Stimulated activated CD4-positive, alpha-beta T cell treated with anti-CD3 and anti-CD28 coated beads, Interleukin-1b, Interleukin-23, amount 100 ng/mL, for 48 hours (primary cell): ENCODE measurements at places on chromosomes 6 and 20.

- no peak for DNase-seq
These were observed 81.5 kb downstream of the RREB1 start for GRCh38 chr6:7189101-7189758.

DNA sequence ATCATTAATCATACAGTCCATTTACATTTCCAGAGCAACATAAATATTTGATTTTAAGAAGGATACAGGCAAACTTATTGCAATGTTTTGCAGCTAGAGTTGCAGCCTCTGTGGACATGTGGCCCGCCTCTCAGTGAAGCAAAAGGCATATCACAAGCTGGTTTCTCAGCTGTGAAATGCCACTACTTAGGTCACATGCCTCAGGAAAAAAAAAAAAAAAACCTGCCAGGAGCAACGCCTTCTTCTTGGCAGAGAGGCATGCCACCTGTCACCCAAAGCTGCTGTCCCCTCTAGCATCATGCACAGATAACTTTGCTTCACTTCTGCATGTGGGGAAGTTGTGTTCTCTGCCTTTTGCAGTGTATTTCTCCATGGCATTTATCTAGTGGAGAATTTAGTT is 18.5 kb downstream of the GRM1 start:
- no peak for DNase-seq

DNA sequence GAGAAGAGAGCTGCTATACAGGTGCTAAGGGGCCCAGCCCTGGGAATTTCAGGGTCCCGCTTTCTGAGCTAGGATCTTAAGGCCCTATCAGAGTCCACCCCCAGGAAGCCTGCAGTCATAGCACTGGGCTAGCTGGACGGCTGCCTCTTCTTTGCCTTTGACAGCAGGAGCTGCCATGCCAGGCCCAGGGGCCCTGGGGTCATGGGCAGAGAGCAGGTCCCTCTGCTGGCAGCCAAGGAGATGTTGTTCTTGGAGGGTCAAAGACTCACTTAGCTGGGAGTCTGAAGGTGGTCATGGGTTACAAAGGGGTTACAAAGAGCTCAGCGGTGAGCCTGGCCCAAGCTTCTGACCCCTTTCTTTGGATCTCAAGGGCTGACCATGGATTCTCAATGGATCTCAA is 52.7 kb downstream of the RPP21 start:
- DNase-seq = no peak

- no peak for DNase-seq
These were observed 616 bp downstream of the CHMP4B start for GRCh38 chr20:33811776-33812151.

- no peak for DNase-seq
These were observed 11.1 kb upstream of the ADIG start for GRCh38 chr20:38569747-38570525.

DNA sequence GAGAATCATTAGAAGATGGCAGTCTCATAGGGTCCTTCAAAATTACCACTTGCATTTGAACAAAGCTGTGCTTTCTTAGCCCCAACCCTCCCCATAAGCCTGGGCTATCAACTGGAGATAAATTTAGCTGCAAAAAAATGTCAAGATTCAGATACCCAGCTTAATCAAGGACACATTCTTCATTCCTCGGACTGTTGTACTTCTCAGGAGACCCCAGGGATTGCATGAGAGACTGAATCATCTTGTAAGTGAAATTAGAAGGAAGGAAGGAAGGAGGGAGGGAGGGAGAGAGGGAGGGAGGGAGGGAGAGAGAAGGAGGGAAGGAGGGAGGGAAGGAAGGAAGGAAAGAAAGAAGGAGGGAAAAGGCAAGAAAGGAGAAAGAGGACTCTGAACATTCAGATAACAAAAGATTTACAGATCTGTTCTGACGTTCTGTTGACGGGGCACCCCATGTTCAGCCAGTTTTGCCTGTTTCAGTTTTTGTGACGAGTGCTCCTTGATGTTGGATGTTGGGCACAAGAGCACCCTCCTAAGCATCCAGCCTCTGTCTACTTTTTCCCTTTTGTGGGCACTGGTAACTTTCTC is 498.7 kb downstream of the PREX1 start:
- no peak for DNase-seq

DNA sequence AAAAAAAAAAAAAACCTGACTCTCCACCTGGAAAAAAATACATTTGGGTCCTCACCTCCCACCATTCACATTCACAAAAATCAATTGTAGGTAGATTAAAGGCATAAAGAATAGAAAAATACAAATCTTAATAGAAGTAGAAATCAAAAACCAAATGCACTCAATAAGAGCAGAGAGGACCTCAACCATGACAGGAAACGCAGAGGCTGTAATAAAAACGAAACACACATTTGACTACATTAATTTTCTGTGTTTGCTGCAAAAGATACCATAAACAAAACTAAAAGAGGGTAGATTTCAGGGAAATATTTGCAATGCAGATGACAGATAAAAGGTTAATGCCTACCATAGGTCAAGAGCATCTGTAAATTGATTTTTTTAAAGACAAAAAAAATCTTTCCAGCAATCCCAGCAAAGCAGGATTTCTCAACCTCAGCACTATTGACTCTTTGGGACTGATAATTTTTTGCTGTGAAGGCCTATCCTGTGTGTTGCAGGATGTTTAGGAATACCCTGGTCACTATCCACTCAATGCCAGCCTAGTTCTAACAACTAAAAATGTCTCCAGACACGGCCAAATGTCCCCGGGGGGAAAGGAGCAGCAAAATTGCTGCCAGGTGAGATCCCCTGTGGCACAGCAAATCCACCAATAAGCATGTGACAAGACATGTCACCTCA is 9.1 kb downstream of the ETV7 start:
- DNase-seq = no peak

GRCh38 chr20:976033-976432 is 26.1 kb downstream of the RSPO4 start:
- DNase-seq = no peak

DNA sequence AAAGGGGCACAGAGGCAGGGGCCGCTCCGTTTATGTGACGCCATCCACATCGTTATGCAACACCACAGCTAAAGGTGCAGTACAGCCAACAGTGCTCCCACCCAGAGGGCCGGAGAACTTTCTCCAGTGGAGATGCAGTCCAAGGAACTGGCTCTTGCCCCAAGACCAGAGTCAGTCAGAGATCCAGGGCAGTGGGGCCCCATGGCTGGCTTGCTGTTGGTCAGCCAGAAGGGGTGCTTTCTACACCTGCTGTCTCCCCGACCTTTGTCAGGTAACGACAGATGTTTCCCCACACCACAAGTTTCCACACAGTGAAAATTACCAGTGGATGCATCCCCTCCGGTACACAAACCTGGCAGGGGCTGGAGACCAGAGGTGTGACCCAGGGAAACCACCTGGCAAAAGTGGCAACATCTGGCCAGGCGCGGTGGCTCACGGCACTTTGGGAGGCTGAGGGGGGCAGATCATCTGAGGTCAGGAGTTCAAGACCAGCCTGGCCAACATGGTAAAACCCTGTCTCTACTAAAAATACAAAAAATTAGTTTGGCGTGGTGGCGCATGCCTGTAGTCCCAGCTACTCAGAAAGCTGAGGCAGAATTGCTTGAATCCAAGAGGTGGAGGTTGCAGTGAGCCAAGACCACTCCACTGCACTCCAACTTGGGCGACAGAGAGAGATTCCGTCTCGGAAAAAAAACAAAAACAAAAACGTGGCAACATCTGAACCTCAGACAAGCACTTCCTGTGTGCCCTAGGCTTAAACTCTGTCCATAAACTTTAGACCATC is 34.9 kb downstream of the UBE2V1 start:
- no peak for DNase-seq

GRCh38 chr20:58847463-58847862 is 3.2 kb downstream of the GNAS-AS1 start:
- no peak for DNase-seq

DNA sequence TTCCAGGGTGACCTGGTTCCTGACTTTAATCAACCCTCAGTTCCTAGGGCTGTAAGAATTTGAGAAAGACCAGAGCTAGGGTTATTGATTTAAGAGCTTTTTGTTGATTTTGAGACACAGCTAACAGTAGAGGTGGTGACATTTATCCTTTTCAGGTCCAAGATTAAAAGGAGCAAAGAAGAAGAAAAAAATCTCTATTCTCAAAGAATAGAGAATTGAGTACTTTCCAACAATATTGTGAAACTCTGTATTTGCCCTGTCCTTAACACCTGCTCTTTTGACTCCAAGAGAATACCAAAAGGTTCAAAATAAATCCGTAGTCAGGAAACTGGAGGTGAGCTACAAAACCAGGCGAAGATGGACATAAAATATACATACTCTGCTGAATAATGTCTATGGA is 7.3 kb downstream of the PAQR8 start:
- DNase-seq = no peak

- no peak for DNase-seq
These were observed 40.2 kb downstream of the MRPL14 start for GRCh38 chr6:44086931-44087574.

DNA sequence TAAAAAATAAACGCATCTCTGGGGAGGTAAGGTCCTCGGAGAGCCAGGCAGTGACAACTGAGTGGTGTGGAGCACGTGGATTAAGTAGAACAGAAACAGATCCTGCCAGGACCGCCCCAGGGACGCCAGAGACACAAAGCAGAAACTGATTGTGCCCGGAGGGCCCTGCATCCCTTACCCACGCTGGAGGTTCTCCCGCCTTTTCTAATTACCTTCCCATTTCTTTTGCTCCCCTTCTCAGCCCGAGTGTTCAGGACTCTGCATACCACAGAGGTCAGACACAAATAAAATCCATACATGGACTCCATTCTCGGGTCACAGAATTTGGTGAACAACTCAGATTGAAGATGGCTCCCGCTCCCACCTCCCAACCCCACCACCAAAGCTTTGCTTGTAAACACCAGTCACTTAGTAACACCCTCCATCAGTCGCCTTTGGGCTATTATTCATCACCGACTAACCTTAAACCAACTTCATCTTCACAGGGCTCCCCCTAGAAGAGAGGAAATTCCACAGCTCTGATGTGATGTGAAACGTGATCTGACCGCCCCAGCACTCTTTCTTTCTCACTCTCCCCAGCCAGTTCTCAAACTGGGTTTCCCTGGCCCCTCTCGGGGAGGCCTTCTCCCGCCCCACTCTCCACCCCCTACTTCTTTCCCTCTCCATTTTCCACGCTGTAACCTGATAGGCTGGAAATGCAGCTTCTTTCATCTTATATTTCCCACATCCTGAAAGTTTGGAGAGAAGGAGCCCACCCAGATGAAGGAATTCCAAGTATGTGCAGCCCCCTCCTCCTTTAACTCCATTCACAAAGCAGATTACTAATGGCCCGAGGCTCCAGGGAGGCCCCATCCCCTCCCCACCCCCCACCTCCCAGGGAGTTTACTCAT is 32.5 kb upstream of the PIM1 start:
- peak; percentile 66 for DNase-seq

DNA sequence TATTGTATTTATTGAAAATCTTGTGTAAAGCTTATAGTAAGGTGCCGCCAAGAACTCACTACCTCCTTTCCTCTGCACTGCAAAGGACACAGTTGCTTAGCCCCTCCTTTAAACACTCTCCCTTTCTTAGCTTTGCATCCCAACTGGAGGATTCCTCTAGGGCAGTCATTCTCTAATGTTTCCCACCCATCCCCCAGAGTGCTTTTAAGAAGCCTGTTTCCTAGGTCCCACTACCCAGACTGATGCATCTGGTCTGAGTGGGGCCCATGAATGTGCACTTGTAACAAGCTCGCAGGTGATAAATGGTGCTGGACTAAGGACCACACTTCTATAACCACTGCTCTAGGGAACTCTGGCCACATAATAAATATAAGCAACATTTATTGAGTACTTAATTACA is 55.2 kb downstream of the B4GALT5 start:
- DNase-seq = no peak

DNA sequence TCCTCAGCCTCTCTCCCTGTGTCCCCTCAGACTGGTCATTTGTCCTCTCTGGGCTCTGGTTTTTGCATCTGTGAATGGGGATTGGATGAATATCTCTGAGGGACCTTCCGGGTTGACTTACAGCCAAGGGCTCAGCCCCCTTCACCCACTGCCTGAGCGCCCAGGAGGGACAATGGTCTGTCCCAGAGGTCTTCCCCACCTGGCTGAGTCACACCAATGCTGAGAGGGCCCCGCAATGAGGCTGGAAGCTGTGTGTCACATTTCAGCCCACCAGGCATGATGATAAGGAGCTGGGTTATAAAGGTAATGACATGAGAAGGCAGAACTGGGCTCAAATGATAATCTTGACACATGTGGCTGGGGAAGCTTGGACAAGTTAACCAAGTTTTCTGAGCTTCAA is 70.5 kb downstream of the TOX2 start:
- no peak for DNase-seq

- no peak for DNase-seq
These were observed 52.4 kb downstream of the DSTN start for GRCh38 chr20:17622086-17622850.

DNA sequence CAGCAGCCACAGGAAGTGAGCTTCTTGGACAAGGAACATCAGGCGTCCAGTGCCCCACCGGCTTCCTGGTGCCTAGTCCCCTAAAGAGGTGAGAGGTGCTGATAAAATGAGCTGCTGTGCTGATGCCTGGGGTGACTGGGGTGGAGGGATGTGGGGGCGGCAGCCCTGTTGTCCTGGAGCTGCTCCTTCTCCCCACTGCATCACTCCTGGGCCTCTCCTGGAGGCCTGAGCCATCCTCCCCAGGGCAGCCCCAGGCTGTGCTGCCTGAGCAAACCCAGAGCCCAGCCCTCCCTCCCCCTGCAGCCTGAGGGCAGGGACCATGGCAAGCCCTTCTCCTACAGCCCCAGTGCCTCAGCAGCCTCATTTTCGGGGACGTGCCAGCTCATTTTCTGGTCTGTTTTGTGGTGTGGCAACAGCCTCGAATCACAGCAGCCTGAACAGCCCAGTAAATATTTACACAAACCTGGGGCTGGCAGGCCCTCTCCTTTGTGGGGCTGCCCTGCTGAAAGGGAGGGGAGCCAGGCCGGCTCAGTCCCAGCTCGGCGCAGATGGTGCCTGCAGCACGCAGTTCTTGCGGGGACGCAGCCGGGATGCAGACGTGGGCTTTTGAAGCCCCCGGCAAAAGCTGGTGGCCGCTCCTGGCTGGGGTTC is 259.9 kb downstream of the DLL1 start:
- DNase-seq = no peak
